IMR-90 (cell line): ENCODE measurements at places on chromosomes 7 and 10. TPM values are rescaled to one million over a fixed set of nuclear protein-coding genes. Genes with fewer than 3 reads are reported as not detected.

The LBX1 gene
- not detected in 2 replicates for total RNA-seq

The C10orf143 gene
- 0.36 and 0.56 TPM in 2 replicates for total RNA-seq

The CLEC5A gene
- not detected in 2 replicates for total RNA-seq

The GLI3 gene
- total RNA-seq = 1.3 and 1.7 TPM in 2 replicates

The ADCY1 gene
- total RNA-seq = 0.18 and 0.28 TPM in 2 replicates

The C10orf67 gene
- 0.18 and 0.28 TPM in 2 replicates for total RNA-seq

The TFEC gene
- total RNA-seq = under 0.01 and 0.28 TPM in 2 replicates

The CNTNAP2 gene
- not detected in 2 replicates for total RNA-seq

The ZNF479 gene
- total RNA-seq = not detected in 2 replicates

The TCERG1L gene
- total RNA-seq = not detected in 2 replicates

The MRPS24 gene
- total RNA-seq = 151 and 169 TPM in 2 replicates

The SRRM3 gene
- total RNA-seq = 0.18 and 0.28 TPM in 2 replicates

The GPR37 gene
- total RNA-seq = 9.2 and 9.3 TPM in 2 replicates

The HKDC1 gene
- under 0.01 TPM in 1 of 2 replicates, not detected in the other for total RNA-seq

The BHLHA15 gene
- total RNA-seq = not detected in 2 replicates

The EIF5AL1 gene
- 1.1 and 1.7 TPM in 2 replicates for total RNA-seq

The ABCB4 gene
- total RNA-seq = not detected in 2 replicates

The HECW1 gene
- 1.1 and 1.3 TPM in 2 replicates for total RNA-seq

The GOLGA7B gene
- not detected in 2 replicates for total RNA-seq

The CYP26A1 gene
- not detected in 2 replicates for total RNA-seq

The NEUROD6 gene
- not detected in 2 replicates for total RNA-seq

The ZFAND2A gene
- 9.4 and 11.8 TPM in 2 replicates for total RNA-seq

The KIN gene
- total RNA-seq = 3.0 and 6.1 TPM in 2 replicates

The COL13A1 gene
- 10.8 and 12.2 TPM in 2 replicates for total RNA-seq

The RNF148 gene
- not detected in 2 replicates for total RNA-seq

The FBXO24 gene
- total RNA-seq = 0.28 and 0.54 TPM in 2 replicates

The NODAL gene
- total RNA-seq = not detected in 2 replicates

The ARHGAP22 gene
- 28.3 and 35.3 TPM in 2 replicates for total RNA-seq

The MLXIPL gene
- not detected in 2 replicates for total RNA-seq

The PNLIPRP3 gene
- total RNA-seq = not detected in 2 replicates

The ZP3 gene
- 0.54 and 0.83 TPM in 2 replicates for total RNA-seq

The AKAP9 gene
- 25.3 and 49.4 TPM in 2 replicates for total RNA-seq

The VPS37D gene
- total RNA-seq = 2.3 and 2.8 TPM in 2 replicates

The DIP2C gene
- 8.6 and 9.2 TPM in 2 replicates for total RNA-seq

The POMZP3 gene
- 1.1 and 1.4 TPM in 2 replicates for total RNA-seq

The CPN1 gene
- total RNA-seq = not detected in 2 replicates

The CALHM3 gene
- total RNA-seq = not detected in 2 replicates

The OR2A42 gene
- not detected in 2 replicates for total RNA-seq

The GHRHR gene
- total RNA-seq = not detected in 2 replicates

The SUGCT gene
- 5.9 and 7.5 TPM in 2 replicates for total RNA-seq

The NYAP1 gene
- total RNA-seq = 0.18 and 0.28 TPM in 2 replicates

The KCP gene
- not detected in 2 replicates for total RNA-seq

The PLXNA4 gene
- total RNA-seq = under 0.01 TPM in 2 replicates

The PRR15 gene
- total RNA-seq = not detected in 2 replicates

The VPS26A gene
- total RNA-seq = 7.2 and 24.7 TPM in 2 replicates

The NME8 gene
- total RNA-seq = not detected in 2 replicates

The CYP3A7 gene
- not detected in 2 replicates for total RNA-seq

The DNAJB6 gene
- 93.4 and 155 TPM in 2 replicates for total RNA-seq

The LRRD1 gene
- under 0.01 TPM in 2 replicates for total RNA-seq

The AKR1C8 gene
- total RNA-seq = not detected in 2 replicates

The ATOH7 gene
- not detected in 2 replicates for total RNA-seq

The CDH23 gene
- total RNA-seq = under 0.01 TPM in 2 replicates

The IGF2BP3 gene
- 59.3 and 94.2 TPM in 2 replicates for total RNA-seq

The MYO3A gene
- total RNA-seq = not detected in 2 replicates

The CALY gene
- not detected in 2 replicates for total RNA-seq
